ENCODE measurements at places on chromosomes 2 and 18.
A peak's percentile ranks its signal among the peaks of the same experiment; 100 is the strongest.

- peak; percentile 97 for DNase-seq
Observed at GRCh38 chr2:229408356-229408755, 137.3 kb upstream of the PID1 start.

- DNase-seq, result no peak
Observed at GRCh38 chr18:11324510-11324909, 175.1 kb upstream of the PIEZO2 start.

DNA sequence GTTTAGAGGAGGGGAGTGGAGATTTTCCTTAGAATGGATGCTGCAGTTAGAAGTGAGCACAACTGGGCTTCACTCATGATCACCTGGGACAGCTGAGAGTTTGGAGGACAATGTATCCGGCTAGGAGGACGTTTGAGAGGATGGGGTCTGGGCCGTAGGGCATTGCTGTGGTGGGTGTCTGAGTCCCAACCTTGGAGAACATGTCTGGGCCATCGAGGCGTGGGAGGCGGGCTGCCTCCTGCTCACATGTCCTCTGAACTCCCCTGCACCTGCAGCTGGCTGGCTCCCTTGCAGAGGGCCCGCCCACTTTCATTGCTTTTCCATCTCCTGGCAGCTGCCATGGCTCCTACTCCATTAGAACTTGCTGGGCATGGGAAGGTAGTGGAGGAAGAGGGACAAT is 203.0 kb upstream of the PXDN start:
- DNase-seq, result no peak

DNA sequence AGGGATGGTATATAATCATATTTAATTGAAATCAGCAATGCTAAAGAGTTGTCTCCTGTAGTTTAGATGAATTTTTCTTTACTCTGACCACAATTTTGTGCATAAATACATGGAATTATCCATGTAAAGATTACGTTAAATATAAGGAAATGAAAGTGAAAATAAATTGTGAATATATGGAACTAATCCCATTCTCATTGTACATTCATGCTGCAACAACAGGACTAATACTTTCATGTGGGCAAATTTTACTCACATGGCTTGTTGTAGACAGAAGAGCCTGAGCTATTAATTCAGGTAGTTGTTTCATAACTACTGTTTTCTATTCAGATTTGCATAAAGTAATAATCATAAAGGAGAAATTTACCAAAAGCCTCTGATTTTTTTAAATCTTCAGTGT is 357.8 kb downstream of the ARHGAP15 start:
- peak; percentile 66 for DNase-seq

DNA sequence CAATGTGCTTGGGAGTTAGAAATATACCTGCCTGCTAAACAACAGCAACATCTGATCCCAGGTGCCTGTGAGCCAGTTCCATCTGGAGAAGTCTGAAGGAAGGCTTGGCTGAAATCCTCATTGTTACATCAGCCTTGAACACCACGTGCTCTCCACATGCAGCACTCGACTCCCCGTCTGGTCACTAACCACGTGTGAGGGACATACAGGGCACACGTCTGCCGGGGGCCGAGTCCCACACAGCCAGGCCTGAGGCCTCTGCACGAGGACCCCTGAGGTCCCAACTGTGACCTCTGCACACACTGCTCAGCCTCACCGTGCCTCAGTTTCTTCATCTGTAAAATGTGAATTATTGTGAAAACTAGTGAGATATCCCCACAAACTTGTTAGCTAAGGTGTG is 236.5 kb upstream of the SALL3 start:
- DNase-seq, result no peak

Data from inflammatory macrophage treated with lipopolysaccharide for 4 hours (primary cell).